ENCODE measurements at places on chromosomes 4 and X.

DNA sequence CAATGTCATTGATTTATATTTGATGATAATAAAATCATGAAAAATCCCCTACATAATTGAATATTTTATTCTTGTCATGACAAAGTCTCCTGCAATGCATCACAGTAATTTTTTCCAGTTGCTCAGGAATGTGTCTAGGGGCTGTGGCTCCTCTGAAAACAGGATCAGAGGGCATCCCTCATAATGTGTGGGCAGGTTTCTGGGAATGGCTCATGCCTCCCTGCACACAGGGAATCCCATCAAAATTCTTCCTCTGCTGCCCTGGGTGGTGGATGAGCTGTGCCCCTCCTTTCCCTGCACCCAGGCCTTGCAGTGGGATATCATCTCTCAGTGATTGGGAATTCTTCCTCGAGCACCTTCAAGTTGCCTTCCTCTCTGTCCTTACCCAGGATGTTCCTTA lies 20.4 kb upstream of the PUDP start:
- no peak for DNase-seq

DNA sequence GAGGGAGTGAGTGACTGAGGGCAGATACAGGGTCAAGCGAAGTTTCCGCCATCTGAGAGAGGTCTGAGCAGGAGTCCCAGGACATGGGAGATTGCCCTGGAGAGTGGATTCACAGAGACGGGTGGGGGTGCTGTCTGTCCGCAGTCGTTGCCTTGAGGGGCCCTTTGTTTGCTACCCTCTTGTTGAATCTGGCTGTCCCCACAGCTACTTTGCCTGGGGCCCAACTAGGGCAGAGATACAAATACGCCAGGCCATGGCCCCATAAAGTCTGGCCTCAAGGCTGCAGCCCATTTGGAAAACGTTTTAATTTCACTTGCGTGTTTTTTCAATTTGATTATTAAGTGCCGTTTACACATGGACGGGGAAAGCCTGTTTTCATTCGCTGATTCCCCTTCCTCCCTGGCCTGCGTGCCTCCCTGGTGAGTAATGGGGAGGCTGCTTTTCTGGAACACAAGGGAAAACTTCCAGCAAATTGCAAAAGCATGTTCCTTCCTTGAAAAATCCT lies 134.4 kb downstream of the SMIM20 start:
- peak; percentile 92 for DNase-seq

- DNase-seq: no peak
Observed at GRCh38 chrX:39161611-39162255, 360.5 kb downstream of the MID1IP1 start.

DNA sequence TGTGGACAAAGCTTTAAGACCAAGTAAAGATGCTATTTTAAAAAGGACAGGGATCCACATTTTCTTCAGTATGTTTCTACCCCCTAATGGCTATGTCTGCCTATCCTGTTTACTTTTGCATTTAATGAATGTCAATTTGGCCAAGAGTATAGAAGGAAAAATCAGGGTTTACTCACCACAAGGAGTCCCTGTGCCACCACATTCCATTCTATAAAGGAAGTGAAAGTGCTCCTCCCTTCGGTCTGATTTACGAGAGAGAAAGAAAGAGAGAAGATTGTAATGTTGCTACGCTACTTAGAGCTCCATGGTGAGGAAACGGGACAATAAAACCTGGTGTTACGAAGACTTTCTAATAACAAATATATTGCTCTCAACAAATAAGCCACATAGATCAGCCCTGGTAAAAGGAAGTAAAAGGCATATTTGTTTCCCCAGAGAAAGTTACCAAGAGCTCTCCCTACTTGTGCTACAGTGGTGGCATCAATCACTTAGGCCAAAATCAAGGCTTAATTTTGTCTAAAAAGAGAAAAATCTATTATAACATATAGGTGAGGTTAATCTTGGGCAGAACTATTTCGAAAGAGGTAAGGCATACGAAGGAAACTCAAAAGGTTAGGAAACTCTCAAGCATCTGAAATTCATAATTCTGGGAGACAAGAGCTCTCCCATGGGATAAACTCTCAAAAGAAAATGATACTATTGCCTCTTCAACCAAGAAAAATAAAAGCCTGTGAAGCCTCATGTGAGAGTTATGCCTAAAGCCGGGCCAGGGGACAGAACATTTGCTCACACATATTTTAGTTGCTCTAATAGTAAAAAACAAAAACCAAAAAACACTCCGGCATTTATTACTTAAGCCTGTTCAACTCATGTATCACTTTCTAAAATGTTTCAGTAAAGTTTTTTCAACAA lies 29.5 kb downstream of the TAPT1 start:
- DNase-seq: peak; percentile 86

DNA sequence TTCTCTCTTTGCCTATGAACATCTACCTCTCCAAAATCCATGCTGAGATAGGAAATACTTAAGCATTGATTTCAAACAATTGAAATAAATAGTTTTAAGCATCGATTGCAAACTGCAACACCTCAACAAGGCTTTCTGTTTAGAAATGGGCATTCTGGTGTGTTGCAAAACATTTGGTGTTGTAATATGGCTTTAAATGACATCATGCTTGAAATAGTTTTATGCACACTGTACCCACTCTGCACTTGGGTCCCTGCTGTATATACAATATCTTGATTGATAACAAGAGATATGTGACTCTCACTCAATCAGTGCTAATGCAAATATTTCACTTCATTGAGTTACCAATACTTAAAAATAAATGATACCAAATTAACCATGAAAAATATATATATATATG lies 964.9 kb upstream of the GRIA3 start:
- peak; percentile 0 for DNase-seq

GRCh38 chr4:99317354-99317753 lies 3.8 kb downstream of the ADH1B start:
- no peak for DNase-seq

GRCh38 chr4:165378745-165379677 lies at the start of gene CPE:
Gene CPE (plus strand): TSS chr4:165379008. CDS start chr4:165379222, 214 bp downstream.
- peak; percentile 80 for DNase-seq

DNA sequence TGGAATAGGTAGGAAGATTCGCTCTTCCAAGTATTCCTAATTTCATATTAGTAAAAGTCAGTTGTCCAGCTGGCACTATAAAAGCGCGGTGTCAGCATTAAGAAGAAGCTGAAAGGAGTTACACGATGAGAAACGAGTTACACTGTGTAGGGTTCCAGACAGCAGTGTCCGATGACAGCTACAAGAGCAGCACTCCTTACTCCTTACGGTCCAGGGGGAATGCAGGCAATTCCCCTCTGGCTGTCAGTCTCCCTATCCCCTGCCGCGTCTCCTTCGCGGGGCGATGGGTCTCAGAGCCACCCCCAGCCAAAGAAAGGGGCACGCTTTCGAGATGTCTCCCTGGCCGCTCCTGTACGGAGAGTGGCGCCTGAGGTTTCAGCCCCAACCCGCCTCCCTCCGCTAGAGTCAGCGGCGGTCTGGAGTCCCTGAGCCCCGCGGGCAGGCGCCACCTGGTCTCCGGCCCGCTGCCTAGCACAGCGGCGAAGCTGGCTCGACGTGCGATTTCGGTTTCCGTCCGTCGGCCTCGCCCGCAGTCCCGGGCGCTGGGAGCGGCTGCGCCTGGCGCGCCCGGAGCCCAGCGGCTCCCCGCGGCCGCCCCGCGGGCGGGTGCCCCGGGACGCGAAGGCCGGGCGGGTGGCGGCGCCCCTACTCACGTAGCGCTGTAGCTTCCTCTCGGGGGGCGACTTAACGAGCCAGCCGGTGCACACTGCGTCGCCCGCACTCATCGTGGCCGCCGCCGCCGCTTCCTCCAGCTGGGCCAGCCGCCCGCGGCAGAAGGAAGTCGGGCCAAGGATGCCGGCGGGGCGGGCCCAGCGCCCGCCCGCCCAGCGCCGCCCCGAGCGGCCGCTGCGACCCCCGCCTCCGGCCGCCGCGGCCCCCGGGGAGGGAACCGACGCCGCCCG lies at the start of gene GAB3:
Gene GAB3, minus strand, starts transcription at position 777 of the 902 bp plus-strand sequence. Its CDS starts 52 bp downstream, at position 725.
- DNase-seq: peak; percentile 40

DNA sequence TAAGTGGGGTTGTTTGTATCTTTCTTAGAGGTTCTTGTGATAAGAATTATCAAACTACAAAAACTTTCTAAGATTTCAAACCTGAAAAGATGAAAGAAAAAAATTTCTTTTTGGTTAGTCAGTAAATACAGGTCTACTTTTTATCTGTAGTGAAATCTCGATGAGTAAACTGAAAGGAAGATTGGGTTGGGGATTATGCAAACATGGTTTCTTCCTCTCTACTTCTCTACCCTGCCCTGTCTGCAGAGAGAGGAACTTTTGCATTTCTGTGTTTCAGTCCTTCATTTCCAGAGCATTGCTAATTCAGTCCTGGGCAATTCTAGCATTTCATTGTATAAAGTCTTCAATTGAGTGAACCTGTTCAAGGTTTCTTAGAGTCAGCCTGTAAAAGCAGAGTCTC lies 51.6 kb upstream of the IL2 start:
- no peak for DNase-seq

- DNase-seq: peak; percentile 78
Observed at GRCh38 chr4:182752158-182752910, 164.9 kb downstream of the DCTD start.

DNA sequence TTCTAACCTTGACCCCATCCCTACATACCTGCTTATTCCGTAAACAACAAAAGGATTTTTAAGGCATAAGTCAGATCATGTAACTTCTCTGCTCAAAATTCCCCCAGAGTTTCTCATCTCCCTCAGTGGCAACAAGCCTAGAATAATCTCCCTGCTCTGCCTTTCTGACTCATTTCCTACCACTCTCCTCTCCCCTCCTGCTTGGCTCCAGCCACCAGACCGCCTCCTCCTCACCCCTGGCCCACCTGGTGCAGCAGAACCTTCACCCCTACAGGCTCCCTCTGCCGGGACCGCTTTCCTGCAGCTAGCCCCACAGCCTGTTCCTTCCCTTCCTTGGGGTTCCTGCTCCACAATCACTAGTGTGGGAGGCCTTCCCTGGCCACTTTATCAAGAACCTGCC lies 32.1 kb downstream of the TSPAN5 start:
- peak; percentile 93 for DNase-seq

DNA sequence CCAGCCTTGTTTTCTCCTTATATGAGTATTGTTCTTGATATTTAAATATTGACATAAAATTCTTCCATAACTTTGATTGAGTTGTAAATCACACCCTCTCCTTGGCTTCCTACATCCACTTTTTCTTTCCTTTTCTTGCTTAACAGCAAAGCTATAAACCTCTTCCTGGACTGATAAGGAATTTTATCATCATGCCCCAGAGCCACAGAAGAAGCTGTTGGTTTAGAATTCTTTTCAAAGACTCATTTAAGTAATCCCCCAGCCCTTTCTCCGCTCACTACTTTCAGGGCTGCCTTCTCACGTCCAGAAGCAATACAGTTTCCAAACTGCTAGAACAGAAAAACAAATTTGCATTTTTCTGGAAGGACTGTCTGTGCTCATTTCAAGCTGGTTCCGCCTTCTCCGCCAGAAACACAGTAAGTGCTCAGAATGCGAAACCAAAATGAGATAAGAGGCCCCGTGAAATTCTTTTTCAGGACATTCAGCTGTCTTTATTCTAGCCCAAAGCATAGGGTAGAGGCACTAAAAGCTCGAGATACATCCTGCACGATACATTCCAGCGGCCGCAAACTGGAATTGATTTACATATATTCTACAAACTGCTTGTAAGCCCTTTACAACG lies 849 bp downstream of the MID1 start:
- peak; percentile 50 for DNase-seq

DNA sequence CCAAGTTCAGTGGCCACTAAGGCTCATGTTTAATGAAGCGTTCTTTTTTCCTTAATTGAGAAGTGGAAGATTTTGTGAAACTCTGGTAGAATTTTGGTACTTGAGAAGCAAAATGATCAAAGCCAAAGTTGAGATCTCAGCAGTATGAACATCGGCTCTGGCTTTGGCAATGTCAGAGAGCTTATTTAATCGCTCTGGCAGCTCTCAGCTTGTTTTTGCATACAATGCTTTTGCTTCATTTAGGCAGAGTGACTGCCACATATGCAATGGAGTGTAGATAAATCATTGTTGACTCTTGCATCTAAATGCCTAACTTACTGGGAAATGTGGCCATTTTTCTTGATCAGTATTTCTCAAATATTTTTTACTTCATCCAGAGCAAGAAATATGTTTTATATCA lies 135.7 kb downstream of the AASDH start:
- no peak for DNase-seq

DNA sequence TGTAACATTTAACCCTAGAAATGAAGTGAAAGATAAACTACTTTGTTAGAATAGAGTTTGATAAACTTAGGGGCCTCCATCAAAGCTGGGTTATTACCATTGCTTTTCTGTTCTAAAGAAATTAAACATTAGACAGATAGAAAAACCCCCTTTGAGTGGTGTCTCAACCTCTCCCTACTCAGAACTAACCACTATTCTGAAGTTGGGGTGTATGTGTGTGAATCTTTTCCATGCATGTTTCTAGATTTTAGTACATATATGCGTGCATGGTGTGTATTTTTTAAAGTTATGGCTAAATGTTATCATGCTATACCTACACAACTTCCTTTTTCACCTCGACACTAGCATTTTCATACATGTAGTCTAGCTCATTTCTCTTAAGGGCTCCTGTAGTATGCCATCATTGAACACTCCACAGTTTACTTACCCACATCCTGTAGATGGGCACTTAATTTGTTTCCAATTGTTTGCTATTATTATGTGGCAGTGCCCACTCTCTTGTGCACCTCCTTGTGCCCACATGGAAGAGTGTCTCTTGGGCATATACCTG lies 25.7 kb downstream of the GEMIN8 start:
- no peak for DNase-seq

- peak; percentile 4 for DNase-seq
Observed at GRCh38 chr4:88908003-88908402, 149.0 kb downstream of the FAM13A start.

- no peak for DNase-seq
Observed at GRCh38 chr4:8188085-8188484, 11.0 kb upstream of the SH3TC1 start.

DNA sequence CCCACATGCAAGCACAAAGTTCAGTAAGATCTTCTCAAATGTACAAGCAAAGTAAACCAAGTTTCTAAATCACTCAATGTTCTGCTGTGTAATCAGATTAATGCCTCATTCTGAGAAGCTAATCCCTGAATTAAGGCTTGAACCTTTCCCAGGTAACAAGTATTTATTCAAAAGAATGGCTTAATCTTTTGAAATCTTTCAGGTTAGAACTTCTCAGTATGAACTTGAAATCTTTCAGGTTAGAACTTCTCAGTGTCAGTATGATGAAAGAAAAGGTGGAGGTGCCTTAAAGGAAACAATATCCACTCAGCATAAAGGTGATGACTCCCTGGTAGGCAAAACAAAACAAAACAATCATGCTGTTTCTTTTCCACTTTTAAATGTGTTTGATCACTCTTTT lies 29.0 kb downstream of the TMPRSS11B start:
- DNase-seq: no peak

- peak; percentile 69 for DNase-seq
Observed at GRCh38 chr4:183571350-183571941, 66.6 kb downstream of the ING2 start.
